T-helper 17 cell (primary cell): ENCODE measurements at places on chromosomes 1 and 21. TPM values are rescaled to one million over a fixed set of nuclear protein-coding genes. Genes with fewer than 3 reads are reported as not detected.

The TNNI3K gene
- not detected for total RNA-seq

The IQGAP3 gene
- total RNA-seq = not detected

The CFHR3 gene
- total RNA-seq = not detected

The PGLYRP4 gene
- not detected for total RNA-seq

The C1orf185 gene
- not detected for total RNA-seq

The LPAR3 gene
- total RNA-seq = 1.9 TPM

The OR2T2 gene
- not detected for total RNA-seq

The KIF14 gene
- total RNA-seq = 0.08 TPM

The ANGPTL1 gene
- not detected for total RNA-seq

The KCNQ4 gene
- total RNA-seq = 0.17 TPM

The S100A12 gene
- total RNA-seq = 9.1 TPM

The BTBD8 gene
- total RNA-seq = 1.8 TPM

The CYP2J2 gene
- total RNA-seq = 0.63 TPM

The BARHL2 gene
- total RNA-seq = not detected

The EPHX1 gene
- total RNA-seq = 1.3 TPM

The CLDN17 gene
- total RNA-seq = not detected

The SYCP1 gene
- total RNA-seq = not detected

The ABCA4 gene
- not detected for total RNA-seq

The BSND gene
- not detected for total RNA-seq

The TNFRSF1B gene
- total RNA-seq = 132 TPM

The LAMC2 gene
- total RNA-seq = not detected

The ITLN2 gene
- not detected for total RNA-seq

The NFASC gene
- total RNA-seq = not detected

The KCNJ10 gene
- not detected for total RNA-seq

The OR2L3 gene
- total RNA-seq = not detected

The NPL gene
- 3.0 TPM for total RNA-seq

The EFCAB14 gene
- total RNA-seq = 79.7 TPM

The SH3D21 gene
- 1.4 TPM for total RNA-seq

The SLAMF1 gene
- 70.6 TPM for total RNA-seq

The FCRL2 gene
- total RNA-seq = 0.44 TPM

The PLPPR4 gene
- total RNA-seq = not detected

The FCGR2B gene
- 2.9 TPM for total RNA-seq

The CCDC185 gene
- total RNA-seq = not detected

The S100A9 gene
- total RNA-seq = 11.9 TPM

The TNFRSF4 gene
- total RNA-seq = 94.7 TPM

The MAP10 gene
- total RNA-seq = 1.3 TPM

The GPR161 gene
- 0.02 TPM for total RNA-seq

The NMNAT2 gene
- total RNA-seq = not detected

The DTL gene
- total RNA-seq = 1.7 TPM

The LRRC53 gene
- not detected for total RNA-seq

The TMEM234 gene
- 13.1 TPM for total RNA-seq

The EPRS1 gene
- 60.3 TPM for total RNA-seq

The USP16 gene
- 75.3 TPM for total RNA-seq

The SPRTN gene
- total RNA-seq = 23.3 TPM

The TPTE gene
- total RNA-seq = not detected

The SIK1 gene
- 229 TPM for total RNA-seq
